ENCODE measurements at places on chromosomes 3 and 15.

GRCh38 chr3:152269056-152269830 is 514 bp downstream of the MBNL1 start:
- H3K27ac ChIP-seq, result peak overlapping the region; percentile 99
- H3K36me3 ChIP-seq, result no peaks in the 10 kb centered on the region
- DNase-seq, result peak; percentile 70
- peak overlapping the region; percentile 93 for H3K4me3 ChIP-seq
- H3K4me1 ChIP-seq, result peaks cover 27% of the 10 kb centered on the region
- no peaks in the 10 kb centered on the region for H3K27me3 ChIP-seq

GRCh38 chr3:122886946-122887345 is 92.1 kb downstream of the SLC49A4 start:
- no peak overlapping the region for H3K27ac ChIP-seq
- H3K36me3 ChIP-seq, result no peaks in the 10 kb centered on the region
- H3K4me3 ChIP-seq, result no peak overlapping the region
- H3K27me3 ChIP-seq, result no peaks in the 10 kb centered on the region

DNA sequence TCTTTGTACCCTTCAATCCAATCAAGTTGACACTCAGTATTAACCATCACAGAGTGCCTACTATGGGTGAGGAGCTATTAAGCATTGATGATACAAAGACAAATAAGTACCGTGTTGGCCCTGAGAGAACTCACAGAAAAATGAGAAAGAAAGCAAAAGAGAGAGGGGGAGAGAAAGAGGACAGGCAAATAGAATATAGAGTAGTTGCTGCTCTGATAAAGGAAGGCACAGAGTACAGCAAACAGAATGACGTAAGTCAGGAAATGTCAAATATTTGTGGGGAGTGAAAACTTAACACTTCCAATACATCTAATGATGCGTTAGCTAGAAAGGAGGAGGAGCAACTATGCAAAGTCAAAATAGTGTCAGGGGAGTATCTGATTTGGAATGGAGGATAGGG is 320.6 kb upstream of the KCNH8 start:
- H3K36me3 ChIP-seq, result no peaks in the 10 kb centered on the region
- no peak overlapping the region for H3K27ac ChIP-seq
- H3K27me3 ChIP-seq, result no peaks in the 10 kb centered on the region
- no peak for DNase-seq
- H3K4me1 ChIP-seq, result no peaks in the 10 kb centered on the region
- no peak overlapping the region for H3K4me3 ChIP-seq

GRCh38 chr15:80977627-80978036 is 12.0 kb downstream of the MESD start:
- peaks cover 12% of the 10 kb centered on the region for H3K36me3 ChIP-seq
- H3K4me3 ChIP-seq, result no peak overlapping the region
- H3K4me1 ChIP-seq, result peaks cover 58% of the 10 kb centered on the region
- no peak overlapping the region for H3K27ac ChIP-seq
- no peaks in the 10 kb centered on the region for H3K27me3 ChIP-seq

- H3K27me3 ChIP-seq, result no peaks in the 10 kb centered on the region
- no peak for DNase-seq
- H3K36me3 ChIP-seq, result no peaks in the 10 kb centered on the region
- no peak overlapping the region for H3K4me3 ChIP-seq
- H3K27ac ChIP-seq, result peak overlapping the region; percentile 80
Observed at GRCh38 chr3:138578141-138578540, 15.9 kb downstream of the CEP70 start.

DNA sequence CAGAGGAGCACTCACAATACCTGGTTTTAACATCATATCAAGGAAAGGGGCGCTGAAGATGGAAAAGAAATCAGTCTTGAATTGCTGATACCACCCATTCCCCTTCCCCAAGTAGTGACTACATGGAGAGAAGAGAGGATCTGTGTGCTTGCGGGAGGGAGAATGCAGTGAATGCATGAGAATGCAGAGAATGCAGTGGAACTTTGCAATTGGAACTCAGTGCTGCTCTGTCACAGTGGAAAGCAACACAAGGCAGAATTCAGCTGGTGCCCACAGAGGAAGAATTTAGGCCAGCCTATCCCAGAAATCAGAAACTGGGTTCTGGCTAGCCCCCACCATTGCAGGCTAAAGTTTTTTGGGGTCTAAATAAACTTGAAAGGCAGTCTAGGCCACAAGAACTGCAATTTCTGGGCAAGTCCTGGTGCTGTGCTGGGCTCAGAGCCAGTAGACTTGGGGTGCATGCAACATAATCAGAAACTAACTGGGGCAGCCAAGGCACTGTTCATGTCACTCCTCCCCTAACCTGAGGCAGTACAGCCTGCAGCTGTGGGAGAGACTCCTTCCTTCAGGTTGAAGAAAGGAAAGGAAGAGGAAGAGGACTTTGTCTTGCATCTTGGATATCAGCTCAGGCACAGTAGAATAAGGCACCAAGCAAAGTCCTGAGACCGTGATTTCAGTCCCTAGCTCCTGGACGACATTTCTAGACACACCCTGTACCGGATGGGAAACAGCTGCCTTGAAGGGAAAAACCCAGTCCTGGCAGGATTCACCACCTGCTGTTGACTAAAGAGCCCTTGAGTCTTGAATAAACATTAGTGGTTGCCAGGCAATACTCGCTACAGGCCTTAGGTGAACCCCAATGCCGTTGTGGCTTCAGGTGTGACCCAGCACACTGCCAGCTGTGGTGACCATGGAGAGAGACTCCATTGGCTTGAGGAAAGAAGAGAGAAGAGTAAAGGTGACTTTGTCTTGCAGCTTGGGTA is 329.3 kb downstream of the TBL1XR1 start:
- H3K27me3 ChIP-seq, result no peaks in the 10 kb centered on the region
- peak overlapping the region; percentile 19 for H3K27ac ChIP-seq
- no peak overlapping the region for H3K4me3 ChIP-seq
- H3K4me1 ChIP-seq, result no peaks in the 10 kb centered on the region

GRCh38 chr3:4754180-4755086 is 224.8 kb upstream of the BHLHE40 start:
- H3K36me3 ChIP-seq, result no peaks in the 10 kb centered on the region
- no peak overlapping the region for H3K4me3 ChIP-seq

GRCh38 chr15:61146931-61147230 is 82.2 kb downstream of the RORA start:
- no peak for DNase-seq
- H3K27me3 ChIP-seq, result no peaks in the 10 kb centered on the region
- H3K4me1 ChIP-seq, result no peaks in the 10 kb centered on the region
- no peak overlapping the region for H3K27ac ChIP-seq
- no peak overlapping the region for H3K4me3 ChIP-seq

DNA sequence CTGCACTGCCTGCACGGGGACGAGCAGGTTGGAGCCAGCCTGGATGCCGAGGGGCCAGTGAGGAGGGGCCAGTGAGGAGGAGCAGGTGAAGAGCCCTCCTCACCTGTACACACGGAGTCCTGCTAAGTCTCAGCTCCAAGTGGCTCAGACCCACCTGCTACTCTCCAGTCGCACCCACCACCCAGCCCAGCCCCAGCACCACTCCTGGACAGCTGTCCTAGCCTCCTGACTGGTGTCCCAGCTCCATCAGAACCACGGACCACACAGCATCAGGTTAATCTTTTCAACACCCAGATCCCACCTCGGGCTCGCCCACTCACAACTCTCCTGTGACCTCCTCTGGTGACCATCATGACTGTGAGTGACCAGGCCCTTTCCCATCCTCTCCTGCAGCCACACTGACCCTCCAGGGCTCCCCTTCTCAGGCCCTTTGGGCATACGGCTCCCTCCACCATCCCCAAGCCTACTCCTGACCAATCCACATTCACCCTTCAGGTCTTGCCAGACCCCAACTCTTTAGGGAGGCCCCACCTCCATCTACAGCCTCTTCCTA is 13.8 kb downstream of the EFCC1 start:
- peak overlapping the region; percentile 68 for H3K27ac ChIP-seq
- H3K4me1 ChIP-seq, result no peaks in the 10 kb centered on the region
- no peaks in the 10 kb centered on the region for H3K36me3 ChIP-seq
- no peaks in the 10 kb centered on the region for H3K27me3 ChIP-seq

GRCh38 chr3:52036829-52037228 is 19.5 kb downstream of the DUSP7 start:
- peaks cover 35% of the 10 kb centered on the region for H3K4me1 ChIP-seq
- DNase-seq, result no peak
- H3K27ac ChIP-seq, result no peak overlapping the region
- H3K27me3 ChIP-seq, result no peaks in the 10 kb centered on the region
- H3K36me3 ChIP-seq, result no peaks in the 10 kb centered on the region

DNA sequence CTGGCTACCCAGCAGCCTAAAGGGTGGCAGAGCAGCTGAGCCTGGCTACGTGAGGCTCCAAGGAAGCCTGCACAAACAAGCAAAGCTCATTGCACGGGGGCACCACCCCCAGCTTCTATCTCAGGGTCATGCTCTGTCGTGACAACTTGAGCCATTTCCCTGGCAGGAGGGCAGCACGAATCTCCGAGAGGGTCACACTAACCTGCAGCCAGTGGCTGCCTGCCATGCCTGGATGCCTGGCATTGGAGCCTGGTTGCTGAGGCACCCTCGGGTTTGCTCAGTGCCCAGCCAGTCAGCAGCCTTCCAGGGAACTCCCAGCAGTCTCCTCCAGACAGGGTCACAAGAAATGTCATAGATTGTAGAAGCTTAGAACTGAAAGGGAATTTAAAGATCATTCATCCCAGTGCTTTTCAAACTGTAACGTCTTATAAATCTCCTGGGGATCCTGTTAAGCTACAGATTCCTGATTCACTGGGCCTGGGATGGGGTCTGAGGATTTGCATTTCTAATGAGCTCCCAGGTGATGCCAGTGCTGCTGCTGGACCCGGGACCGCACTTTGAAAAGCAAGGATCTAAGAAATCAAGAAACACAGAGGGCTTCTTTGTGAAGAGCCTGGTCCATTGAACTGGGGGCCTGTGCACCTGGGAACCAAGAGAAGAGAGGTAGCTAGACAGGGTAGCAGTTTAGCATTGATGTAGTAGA is 48.4 kb downstream of the TMEM266 start:
- no peaks in the 10 kb centered on the region for H3K4me1 ChIP-seq
- H3K4me3 ChIP-seq, result no peak overlapping the region
- H3K36me3 ChIP-seq, result no peaks in the 10 kb centered on the region
- peak; percentile 5 for DNase-seq
- H3K27ac ChIP-seq, result no peak overlapping the region

- DNase-seq, result no peak
- no peaks in the 10 kb centered on the region for H3K36me3 ChIP-seq
- no peaks in the 10 kb centered on the region for H3K27me3 ChIP-seq
- peaks cover 7% of the 10 kb centered on the region for H3K4me1 ChIP-seq
Observed at GRCh38 chr3:127908202-127908601, 6.8 kb upstream of the KBTBD12 start.

DNA sequence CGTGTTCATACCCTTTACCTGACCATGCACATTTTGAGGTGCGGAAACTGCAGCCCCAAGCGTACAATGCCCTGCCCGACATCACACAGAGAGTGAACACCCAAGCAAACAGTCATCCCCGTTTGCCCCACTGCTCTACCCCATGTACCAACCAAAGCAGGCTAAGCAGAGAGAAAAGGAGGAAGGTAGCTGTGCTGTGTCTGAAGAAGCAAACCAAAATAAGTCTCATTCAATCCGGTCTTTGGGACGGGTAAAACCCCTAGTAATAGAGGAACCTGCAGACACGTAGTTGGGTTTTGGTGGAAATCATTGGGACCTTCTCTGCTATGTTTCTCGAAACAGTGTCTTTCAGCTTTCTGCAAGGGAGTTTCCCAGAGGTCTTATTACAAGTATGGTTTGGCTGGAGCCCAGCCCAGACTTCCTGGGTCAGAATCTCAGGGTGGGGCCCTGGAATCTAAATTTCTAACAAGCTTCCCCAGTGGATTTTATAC is 164.6 kb upstream of the HES1 start:
- H3K4me1 ChIP-seq, result peaks cover 14% of the 10 kb centered on the region
- H3K36me3 ChIP-seq, result no peaks in the 10 kb centered on the region
- DNase-seq, result no peak
- no peaks in the 10 kb centered on the region for H3K27me3 ChIP-seq

DNA sequence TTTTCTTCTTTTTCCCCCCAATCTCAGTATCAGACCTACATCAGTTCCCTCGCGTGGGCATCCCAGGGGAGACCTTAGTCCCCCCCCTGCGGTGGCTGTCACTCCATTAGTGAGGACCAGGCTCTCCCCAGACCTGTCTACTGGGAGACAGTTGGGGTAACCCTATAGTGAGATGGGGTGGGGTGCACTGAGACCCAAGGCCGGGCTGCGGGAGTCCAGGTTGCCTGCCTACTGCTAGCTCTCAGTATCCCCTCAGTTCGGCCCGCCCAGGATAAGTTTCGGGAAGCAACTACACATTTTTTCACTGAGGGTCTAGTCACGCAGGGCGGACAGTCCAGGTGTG is 671 bp upstream of the DCUN1D1 start:
- no peaks in the 10 kb centered on the region for H3K36me3 ChIP-seq
- peaks cover 15% of the 10 kb centered on the region for H3K4me1 ChIP-seq
- no peaks in the 10 kb centered on the region for H3K27me3 ChIP-seq
- peak overlapping the region; percentile 39 for H3K27ac ChIP-seq

- H3K27ac ChIP-seq, result no peak overlapping the region
- no peak overlapping the region for H3K4me3 ChIP-seq
- H3K27me3 ChIP-seq, result no peaks in the 10 kb centered on the region
- H3K4me1 ChIP-seq, result no peaks in the 10 kb centered on the region
- DNase-seq, result no peak
Observed at GRCh38 chr3:107543666-107544065, 20.9 kb downstream of the BBX start.

DNA sequence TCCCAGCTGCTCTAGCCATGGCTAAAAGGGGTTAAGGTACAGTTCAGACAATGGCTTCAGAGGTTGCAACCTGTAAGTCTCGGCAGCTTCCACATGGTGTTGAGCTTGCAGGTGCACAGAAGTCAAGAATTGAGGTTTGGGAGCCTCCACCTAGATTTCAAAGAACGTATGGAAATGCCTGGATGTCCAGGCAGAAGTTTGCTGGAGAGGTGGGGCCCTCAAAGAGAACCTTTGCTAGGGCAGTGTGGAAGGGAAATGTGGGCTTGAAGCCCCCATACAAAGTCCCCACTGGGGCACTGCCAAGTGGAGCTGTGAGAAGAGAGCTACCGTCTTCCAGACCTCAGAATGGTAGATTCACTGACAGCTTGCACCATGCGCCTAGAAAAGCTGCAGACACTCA is 73.7 kb downstream of the STT3B start:
- H3K27ac ChIP-seq, result no peak overlapping the region
- no peak overlapping the region for H3K4me3 ChIP-seq
- H3K4me1 ChIP-seq, result no peaks in the 10 kb centered on the region
- no peaks in the 10 kb centered on the region for H3K27me3 ChIP-seq
- DNase-seq, result no peak

GRCh38 chr15:100211855-100212850 is 129.6 kb downstream of the ADAMTS17 start:
- no peaks in the 10 kb centered on the region for H3K36me3 ChIP-seq
- no peak for DNase-seq
- H3K27me3 ChIP-seq, result no peaks in the 10 kb centered on the region
- peaks cover 12% of the 10 kb centered on the region for H3K4me1 ChIP-seq
- no peak overlapping the region for H3K27ac ChIP-seq
- no peak overlapping the region for H3K4me3 ChIP-seq

DNA sequence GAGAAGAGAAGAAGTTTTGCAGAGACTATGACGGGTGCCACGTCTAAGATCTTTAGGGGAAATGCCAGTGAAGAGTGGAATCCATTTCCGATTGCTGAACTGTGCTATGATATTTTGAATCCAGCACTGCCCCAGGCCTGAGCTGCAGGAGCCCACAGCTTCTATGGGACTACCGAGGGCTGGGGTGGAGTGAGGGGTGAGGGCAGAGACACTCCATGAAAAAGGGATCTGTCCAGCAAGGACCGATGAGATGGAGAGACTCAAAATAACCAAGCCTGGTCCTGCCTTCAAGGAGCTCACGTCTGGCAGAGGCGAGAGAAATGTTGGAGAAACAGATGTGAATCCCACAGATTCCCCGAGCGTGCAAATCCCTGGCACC is 79.8 kb upstream of the MEF2A start:
- peak overlapping the region; percentile 52 for H3K27ac ChIP-seq
- H3K27me3 ChIP-seq, result no peaks in the 10 kb centered on the region
